ENCODE measurements at places on chromosomes 6 and 20.
A peak's percentile ranks its signal among the peaks of the same experiment; 100 is the strongest.

GRCh38 chr6:20907486-20908071 is 373.3 kb downstream of the CDKAL1 start:
- DNase-seq: no peak

GRCh38 chr6:159984268-159984786 is 15.4 kb downstream of the IGF2R start:
- DNase-seq: peak; percentile 99

GRCh38 chr6:34020807-34021553 is 124.9 kb downstream of the GRM4 start:
- no peak for DNase-seq

DNA sequence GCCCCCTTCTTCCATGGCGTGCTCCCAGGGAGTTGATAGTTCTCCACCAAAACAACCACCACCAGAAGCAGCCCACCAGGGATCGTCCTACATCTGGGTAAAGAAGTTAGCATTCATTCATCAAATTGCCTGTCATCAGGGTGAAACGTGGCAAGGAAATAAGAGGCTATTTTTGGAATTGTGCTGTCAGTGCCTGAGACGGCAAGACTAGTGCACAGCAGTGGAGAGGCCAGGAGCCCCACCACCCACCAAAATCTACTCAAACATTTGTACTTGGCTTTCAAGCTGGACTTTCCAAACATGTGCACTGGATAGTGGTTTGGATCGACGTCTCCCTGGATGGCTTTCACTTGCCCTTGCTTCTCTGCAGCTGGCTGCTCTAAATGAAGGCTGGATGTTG is 44.8 kb downstream of the TXNDC5 start:
- DNase-seq: no peak

GRCh38 chr20:44911264-44911921 is 1.5 kb downstream of the PABPC1L start:
- peak; percentile 62 for DNase-seq

DNA sequence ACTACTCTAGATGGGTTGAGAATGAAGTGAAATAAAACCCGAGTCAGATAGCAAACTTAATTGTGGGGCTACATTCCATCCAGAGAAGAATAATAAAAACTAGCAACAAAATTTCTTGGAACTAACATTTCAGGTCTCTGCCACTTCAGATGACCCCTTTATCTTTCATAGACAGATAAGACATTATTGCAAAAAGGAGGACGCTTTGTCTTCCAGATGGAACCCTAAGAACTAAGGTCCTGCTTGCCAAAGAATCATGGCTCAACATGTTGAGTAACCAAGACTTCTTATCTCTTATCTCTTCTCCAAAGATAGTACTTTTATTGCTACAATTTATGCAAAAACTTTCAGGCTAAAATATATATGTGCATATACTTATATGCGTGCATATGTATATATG is 221.1 kb upstream of the PREP start:
- no peak for DNase-seq

- no peak for DNase-seq
Observed at GRCh38 chr6:116200619-116201249, 53.1 kb downstream of the TSPYL4 start.

DNA sequence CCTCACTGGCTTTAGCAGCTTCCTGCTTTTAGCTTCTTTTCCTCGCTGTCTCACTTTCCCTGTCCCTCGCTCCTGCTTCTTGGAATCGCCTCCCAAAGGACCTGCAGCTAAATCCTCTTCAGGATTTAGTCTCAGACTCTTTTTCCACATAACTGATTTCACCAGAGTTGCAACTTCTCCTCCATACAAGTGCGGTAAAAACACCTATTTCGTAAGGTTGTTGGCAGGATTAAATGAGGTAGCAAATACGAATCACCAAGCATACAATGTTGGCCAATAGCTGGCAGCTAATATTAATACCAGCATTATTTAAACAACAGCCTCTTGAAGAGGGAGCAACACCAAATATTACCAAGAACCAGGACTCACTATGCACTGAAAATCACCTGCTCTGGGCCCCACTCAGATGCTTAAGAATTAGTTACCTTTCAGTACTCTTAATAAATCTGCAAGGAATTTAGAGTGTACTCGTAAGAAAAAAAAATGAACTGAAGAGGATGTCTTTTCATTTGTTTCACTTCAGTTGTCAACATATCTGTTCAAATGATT is 123.0 kb downstream of the DTNBP1 start:
- no peak for DNase-seq

GRCh38 chr20:22692119-22692475 is 107.7 kb upstream of the FOXA2 start:
- no peak for DNase-seq

DNA sequence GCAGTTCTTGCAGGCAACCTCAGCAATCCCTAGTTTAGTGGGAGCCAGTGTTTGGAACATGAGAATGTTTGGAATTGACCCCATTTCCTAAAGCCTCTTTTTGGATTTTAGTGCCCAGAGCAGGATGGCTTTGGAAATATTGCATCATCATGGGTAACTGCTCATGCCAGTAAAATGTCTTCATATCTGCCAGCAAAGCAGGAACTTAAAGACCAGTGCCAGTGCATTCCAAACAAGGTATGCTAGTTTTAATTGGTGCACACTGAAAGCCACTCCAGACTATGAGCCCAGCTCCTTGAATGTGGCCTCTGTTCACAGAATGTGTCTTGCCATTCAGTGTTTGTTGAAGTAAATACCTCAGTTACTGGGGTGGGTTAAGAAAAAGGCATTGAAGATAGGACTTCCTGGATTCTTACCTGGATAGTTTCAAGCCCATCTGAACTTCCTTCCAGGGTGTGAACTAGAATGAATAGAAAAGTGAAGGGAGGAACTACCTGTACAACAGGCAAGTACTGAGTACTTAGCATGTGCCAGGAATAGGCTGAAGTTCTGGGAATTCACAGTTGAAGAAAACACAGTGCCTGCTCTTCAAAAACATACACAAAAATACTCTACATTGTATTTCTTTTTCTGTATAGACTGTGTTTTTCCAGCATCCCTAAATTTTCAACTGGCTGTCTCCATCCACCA is 70.5 kb downstream of the COL19A1 start:
- DNase-seq: peak; percentile 47

- no peak for DNase-seq
Observed at GRCh38 chr6:112004201-112005012, 49.5 kb upstream of the CCN6 start.

- no peak for DNase-seq
Observed at GRCh38 chr6:167754691-167755090, 72.0 kb upstream of the AFDN start.

- DNase-seq: peak; percentile 26
Observed at GRCh38 chr20:51412333-51412871, 130.1 kb downstream of the NFATC2 start.

- no peak for DNase-seq
Observed at GRCh38 chr20:38132910-38133501, 32.1 kb downstream of the TGM2 start.

DNA sequence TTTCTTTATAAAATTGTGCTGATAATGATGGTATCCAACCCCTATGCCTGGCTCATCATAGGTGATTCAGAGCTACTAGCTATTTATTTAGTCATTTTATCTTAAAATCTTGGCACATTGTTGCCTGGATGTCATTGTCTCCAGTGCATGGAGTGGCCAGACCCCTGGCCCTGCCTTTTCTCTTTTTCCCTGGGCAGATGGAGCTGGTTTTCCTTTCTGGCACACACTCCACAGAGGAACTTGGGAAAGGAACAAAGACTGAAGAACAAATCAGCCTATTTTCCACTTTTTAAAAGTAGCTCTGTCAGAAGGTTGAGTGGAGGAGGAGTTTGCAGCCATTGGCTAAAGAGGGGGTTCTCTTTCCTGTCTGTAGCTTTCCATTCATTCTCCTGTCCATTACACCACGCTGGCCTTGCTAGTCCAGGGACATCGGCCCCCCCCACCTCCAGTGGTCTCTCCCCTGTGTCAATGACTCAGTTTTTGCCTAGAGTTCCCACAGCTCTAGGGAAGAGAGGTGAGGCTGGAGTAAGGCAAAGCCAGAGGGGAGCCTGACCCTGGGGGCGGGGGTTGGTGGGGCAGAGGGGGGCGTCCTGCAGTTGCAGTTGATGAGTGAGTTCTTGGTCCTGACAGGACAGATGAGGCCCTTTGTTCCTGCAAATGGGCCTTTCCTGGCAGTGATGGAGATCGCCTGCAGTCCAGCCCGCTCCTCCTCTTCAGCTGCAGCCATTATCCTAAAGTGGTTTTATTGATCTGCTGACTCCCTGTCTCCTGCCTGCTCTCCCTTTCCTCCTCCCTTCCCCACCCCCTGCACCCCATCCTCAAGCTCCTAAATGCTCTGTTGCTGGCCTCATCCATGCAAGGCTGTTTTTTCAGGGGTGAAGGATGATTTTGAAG is 774.5 kb downstream of the DHX35 start:
- peak; percentile 52 for DNase-seq

GRCh38 chr6:33692760-33693158 is 18.7 kb downstream of the UQCC2 start:
- peak; percentile 85 for DNase-seq

- DNase-seq: peak; percentile 89
Observed at GRCh38 chr6:12275107-12275506, 15.1 kb upstream of the EDN1 start.

DNA sequence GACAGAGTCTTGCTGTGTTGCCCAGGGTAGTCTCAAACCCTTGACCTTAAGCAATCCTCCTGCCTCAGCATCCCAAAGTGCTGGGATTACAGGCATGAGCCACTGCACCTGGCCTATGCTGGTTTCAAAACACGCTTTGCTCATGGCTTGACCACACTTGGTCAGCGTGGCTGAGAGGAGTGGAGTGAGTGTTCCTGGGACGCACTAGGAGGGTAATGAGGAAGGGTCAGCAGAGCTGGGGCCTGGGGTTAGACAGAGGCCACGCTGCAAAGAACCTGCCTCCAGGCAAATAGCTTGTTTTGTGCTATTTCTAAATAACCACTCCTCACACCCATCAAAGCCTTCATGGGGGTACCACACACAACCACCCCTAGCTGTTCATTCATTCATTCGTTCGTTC is 77.9 kb upstream of the TOX2 start:
- no peak for DNase-seq

GRCh38 chr6:169158174-169158573 is 95.5 kb downstream of the THBS2 start:
- DNase-seq: peak; percentile 56

- no peak for DNase-seq
Observed at GRCh38 chr6:36781669-36782068, 57.6 kb downstream of the CPNE5 start.

DNA sequence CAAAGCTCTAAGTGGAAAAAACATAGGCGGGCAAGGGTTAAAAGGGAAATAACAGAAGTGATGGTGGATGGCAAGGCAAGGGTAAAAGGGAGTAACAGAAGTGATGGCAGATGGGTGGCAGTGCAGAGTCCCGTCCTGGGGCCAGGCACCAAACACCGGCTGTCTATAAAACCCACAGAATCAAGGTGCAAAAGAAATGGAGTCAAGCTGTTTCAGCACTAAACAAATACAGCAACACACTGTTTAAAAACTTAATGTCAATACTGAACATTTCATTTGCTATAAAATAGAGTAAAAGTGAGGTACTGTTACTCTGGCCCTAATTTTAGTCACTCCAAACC is 87.6 kb downstream of the MAN1A1 start:
- DNase-seq: no peak

- DNase-seq: no peak
Observed at GRCh38 chr6:108362455-108362854, 67.6 kb downstream of the AFG1L start.

DNA sequence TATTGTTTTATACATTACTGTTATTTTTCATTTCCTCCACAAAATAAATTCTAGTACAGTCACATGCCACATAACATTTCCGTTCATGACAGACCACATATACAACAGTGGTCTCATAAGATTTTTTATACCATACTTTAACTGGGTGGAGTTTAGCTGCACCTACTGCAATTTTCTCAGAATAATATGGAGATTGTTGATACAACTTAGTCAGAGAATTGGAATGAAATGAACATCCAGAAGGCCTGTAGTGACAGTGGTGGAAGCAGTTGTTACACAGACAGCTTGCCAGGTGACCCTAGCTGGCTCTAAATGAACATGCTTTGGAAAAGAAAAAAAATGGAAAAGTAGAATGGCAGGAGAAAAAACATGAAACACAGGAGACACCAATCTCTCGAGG is 183.2 kb upstream of the TCF21 start:
- peak; percentile 71 for DNase-seq

GRCh38 chr6:139249395-139249794 is 42.4 kb downstream of the TXLNB start:
- no peak for DNase-seq

DNA sequence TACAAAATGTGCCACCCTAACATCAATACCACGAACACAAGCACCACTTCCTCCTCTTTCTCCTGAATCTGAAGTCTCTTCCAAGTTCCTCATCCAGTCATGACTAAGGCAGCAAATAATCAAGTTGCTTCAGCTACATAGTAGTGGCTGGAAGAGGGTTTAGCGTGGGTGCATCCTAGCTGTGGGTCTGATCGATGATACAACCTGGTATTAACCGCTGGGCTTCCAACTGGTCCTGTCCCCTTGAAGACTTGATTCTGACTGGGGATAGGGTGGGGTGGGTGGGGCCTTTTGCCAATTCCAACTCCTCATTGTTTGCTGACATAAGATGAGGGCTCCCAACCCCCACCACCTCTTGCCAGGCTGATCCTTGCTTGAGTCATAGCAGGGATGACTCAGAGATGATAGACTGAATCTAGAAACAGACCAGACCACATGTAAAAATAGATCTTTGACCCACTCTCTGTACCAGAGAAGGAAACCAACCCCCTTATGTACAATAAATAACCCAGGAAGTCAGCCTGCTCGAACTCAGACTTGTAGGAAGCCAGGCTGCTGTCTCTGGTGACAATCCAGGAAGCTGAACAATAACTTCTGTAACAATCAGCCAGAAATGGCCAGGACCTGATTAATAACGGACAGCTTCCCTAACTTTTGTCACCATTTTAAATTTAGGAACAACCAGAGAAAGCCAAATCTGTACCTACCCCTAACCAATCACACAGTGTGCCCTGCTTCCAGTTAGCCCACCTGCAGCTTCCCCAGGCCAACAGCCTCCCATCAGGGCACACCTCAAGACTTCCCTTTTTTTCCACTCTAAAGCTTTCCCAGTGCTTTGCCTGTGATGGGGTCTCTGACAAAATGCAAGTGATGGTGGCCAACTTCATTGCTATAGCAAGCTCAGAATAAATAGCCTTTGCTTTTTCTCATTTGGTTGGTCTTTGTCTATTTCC is 68.9 kb upstream of the FAM184A start:
- peak; percentile 94 for DNase-seq

- DNase-seq: no peak
Observed at GRCh38 chr20:45060294-45060693, 40.6 kb downstream of the KCNS1 start.

- DNase-seq: no peak
Observed at GRCh38 chr6:11527274-11527870, 10.2 kb upstream of the TMEM170B start.
